NCI-H2029 (cell line): ENCODE measurements at places on chromosomes 1 and 21.

- DNase-seq = no peak
Measured at GRCh38 chr1:10737651-10738050, 58.8 kb downstream of the CASZ1 start.

- DNase-seq = no peak
Measured at GRCh38 chr1:39488793-39489566, 2.5 kb upstream of the BMP8A start.

- no peak for DNase-seq
Measured at GRCh38 chr1:22117851-22118250, 25.0 kb downstream of the WNT4 start.

DNA sequence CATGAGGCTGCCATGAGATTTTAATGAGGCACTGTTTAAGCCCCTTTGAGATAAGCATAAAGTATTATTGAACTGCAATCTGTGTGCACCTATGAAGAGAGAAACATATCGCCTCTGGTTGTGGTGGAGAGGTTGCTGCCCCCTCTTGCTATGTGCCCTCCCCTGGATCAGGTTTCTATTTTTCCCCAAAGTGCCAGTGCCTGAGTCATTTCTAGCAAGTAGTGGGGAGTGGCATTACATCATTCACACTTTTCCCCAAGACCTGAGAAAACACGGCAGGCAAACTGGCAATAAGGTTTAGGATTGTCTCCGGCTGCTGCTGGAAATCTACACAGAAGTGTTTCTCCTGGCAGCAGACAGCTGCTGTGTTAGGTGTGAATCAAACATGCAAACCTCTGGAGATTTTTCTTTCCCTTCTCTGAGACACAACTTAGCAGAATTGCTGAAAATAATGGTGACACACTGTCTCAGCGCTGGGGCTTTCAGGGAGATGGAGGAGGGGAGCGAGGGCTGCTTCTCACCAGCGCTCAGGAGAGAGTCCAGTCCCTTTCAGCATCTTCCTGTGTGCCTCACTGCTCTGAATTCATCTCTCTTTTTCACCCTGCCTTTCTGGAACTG is 13.7 kb upstream of the RGS16 start:
- DNase-seq = no peak

DNA sequence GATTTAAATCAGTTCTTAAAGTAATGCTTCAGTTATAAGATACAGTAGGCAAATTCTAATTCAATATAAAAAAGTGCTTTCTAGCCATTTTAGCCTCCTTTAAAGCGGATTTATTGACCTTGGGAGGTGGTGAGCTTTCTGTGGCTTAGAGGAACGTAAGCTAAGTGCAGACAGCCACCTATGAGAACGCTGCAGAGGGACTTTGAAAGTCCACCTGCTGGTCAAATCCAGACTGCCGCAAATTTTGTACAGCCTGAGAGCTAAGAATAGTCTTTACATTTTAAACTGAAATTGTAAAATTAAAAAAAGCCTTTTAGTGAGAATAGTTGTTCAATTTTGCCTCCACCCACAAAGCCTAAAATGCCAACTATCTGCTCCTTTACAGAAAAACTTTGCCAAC is 67.0 kb upstream of the SSX2IP start:
- no peak for DNase-seq

GRCh38 chr1:65792669-65793358 is at the start of gene PDE4B:
Gene PDE4B (plus strand): TSS chr1:65792895.
- peak; percentile 28 for DNase-seq

- no peak for DNase-seq
Measured at GRCh38 chr1:3776231-3776961, 3.8 kb downstream of the SMIM1 start.

- DNase-seq = no peak
Measured at GRCh38 chr1:208106218-208106617, 138.0 kb downstream of the PLXNA2 start.

- no peak for DNase-seq
Measured at GRCh38 chr1:98336472-98337083, 324.9 kb upstream of the SNX7 start.

DNA sequence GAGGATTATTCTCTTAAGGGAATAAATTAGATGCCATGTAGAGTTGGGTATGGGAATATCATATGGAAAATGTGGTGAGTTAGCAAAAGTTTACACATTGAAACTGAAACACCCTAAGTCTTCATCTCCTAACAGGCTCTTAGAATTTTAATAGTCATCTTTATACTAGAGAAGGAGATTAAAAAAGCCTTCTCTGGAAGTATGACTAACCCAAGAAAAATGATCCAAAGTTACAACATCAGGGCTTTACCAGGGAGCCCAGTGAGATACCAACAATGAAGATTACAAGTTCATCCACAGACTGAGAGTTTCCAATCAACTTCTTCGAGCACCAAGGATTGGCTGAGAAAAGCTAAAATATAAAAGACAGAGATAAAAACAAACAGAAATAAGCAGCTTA is 70.0 kb upstream of the KIAA0040 start:
- DNase-seq = no peak

DNA sequence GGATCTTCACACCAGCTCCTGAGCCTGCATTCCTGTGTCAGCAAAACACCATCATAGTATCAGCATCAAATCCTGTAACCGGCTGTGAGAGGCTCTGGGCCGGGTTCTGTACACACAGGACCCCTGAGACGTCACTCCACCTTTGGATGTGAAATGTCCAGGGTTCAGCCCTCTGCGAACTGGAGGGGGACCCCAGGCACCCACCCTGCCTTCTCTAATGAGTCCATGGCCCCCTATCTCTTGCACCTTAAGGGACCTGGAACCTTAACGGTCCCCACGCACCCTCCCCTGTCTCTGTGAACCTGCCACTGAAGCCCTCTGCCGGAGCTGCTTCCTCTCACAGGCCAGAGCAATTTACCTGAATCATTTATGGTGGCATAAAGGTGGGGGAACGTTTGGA is 257.8 kb downstream of the NPHP4 start:
- no peak for DNase-seq

DNA sequence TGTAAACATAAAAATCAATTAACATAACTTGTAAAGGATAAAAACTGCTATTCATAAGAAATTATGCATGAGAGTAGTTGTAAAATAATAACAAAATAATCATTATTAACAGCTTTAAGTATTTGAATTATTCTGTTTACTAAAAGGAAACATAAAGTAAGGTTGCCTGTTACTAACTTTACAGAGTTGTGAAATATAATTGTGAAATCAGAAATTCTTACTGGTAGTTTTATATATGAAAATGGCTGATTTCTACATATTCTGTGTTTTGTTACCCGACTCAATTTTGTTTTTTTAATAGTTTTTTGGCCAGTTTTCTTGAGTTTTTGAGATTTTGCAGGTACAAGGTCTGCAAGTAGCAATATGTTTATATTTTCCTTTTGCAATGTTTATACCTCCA is 27.8 kb downstream of the FNBP1L start:
- DNase-seq = no peak

- DNase-seq = no peak
Measured at GRCh38 chr1:113792986-113793385, 19.3 kb downstream of the RSBN1 start.

DNA sequence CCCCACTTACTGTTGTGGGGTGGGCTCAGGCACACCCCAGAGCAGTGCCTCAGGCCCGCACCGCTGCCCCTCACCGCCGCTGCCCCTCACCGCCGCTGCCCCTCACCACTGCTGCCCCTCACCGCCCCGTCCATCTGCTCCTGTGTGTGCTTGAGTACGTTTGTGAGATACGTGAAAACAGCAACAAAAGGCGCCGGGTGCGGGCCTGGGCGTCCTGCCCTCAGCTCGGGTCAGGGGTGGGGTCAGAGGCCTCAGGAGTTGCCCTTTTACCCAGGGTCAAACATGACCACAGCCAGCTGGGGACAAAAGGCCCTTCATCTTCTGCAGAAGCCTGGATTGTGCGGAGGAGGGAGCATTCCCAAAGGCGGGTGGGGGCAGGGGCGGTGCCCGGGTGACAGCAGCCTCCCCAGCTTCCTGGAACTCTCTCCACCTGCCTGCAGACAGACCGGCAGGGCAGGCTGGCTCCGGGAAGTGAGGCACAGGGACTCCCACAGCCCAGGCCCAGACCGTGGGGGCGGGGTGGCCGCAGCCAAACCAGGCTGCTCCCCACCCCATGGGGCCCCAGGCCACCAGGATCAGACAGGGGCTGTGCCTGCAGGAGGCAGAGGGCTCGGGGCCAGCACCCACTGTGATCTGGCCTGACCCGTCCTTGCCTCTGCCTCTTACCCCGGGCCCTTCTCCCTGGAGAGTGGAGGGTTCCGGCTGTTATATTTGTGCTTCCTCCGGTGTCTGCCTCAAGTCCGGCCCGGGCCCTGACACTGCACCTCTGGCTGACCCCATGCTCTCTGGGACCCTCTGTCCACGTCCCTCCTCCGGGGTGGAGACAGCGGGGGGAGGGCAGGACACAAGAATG is 2.3 kb upstream of the VWA1 start:
- DNase-seq = peak; percentile 41

DNA sequence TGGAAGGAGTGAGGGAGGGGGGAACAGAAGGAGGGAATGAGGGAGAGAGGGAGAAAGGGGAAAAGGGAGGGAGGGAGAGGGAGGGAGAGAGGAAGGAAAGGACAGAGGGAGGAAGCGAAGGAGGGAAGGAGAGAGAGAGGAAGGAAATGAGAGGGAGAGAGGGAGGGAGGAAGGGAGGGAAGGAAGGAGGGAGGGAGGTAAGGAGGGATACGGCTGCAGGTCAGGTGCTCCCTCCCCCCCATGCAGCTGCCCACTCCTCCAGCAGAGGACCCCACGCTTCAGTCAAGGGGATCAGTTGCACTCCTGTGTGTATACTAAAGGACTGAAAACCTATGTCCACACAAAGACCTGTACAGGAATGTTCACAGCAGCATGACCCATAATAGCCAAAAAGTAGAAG is 54.8 kb downstream of the CLSTN1 start:
- DNase-seq = no peak

GRCh38 chr21:40272037-40272436 is 404.8 kb downstream of the PCP4 start:
- no peak for DNase-seq

- DNase-seq = no peak
Measured at GRCh38 chr1:175353066-175353465, 160.5 kb upstream of the KIAA0040 start.

GRCh38 chr1:56806804-56807203 is 12.4 kb downstream of the FYB2 start:
- DNase-seq = no peak

DNA sequence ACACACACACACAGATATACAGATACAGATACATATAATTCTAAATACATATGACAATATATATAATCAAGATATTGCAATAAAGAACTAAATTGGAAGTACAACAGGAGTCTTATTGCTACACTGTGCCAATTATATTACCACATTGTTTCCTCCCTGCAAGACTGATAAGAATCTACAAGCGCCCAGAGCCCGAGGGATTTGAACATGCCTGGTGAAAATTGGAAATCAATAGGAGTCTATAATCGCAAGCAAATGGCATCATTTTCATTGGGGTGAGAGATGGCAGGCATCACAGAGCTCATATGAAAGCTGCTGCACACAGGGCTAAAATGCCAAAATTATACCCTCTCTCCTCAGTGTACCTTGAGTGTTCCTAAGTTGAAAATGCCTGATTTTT is 152.9 kb upstream of the PTBP2 start:
- no peak for DNase-seq

GRCh38 chr1:158819461-158820443 is 11.4 kb upstream of the MNDA start:
- no peak for DNase-seq

- no peak for DNase-seq
Measured at GRCh38 chr1:63912643-63913042, 138.8 kb downstream of the ROR1 start.

DNA sequence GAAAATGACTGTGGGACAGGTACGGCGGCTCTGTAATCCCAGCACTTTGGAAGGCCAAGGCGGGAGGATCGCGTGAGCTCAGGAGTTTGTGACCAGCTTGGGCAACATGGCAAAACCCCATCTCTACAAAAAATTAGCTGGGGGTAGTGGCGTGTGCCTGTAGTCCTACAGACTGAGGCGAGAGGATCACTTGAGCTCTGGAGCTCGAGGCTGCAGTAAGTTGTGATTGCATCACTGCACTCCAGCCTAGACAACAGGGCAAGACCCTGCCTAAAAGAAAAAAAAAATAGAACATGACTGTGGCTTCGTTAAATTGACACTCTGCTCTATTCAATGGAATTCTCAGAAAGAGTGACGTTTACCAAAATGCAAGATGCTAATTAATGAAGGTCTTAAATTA is 3.9 kb upstream of the DBT start:
- no peak for DNase-seq

DNA sequence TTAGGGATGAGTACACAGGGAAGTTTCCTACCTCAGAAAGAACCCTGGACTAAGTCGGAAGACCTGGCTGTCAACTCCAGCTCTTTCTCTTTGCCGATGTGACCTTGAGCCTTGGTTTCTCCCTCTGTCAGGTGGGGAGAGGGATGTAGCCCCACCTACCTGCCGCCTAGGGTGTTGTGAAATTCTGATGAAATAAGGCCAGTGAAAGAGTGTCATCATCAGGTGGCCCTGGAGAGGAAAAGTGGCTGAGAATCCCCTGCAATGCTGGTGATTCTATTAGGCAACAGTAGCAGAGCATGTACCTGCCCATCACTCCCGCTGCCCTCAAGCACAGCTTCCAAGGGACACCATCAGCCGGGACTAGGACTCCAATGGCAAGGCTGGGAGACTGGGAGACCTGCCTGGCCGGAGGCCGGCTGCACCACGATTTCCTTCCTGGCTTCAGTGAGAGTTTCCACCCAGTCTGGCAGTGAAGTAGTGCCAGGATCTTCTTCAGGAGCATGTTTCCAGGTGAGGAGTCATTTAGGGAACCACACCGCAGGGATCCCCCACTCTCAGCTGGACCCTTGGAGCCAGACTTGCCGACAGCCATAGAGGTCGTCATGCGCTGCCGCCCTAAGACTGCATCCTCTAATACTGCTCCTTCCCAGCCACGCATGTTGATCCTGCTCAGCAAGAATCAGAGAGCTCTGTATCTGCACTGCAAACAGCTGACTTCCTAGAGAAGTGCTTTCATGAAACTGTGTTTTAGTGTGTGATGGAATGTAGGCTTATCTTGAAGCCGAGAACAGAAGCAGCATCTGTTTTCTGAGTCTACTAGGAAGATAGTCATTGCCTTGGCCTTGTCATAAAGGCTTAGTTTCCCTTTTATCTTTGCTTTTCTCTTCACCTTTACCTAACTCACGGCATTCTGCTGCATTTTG is 88.0 kb upstream of the F3 start:
- DNase-seq = no peak

- no peak for DNase-seq
Measured at GRCh38 chr1:2312515-2313301, 78.6 kb downstream of the MORN1 start.
